ENCODE measurements at places on chromosomes 7 and 10.

GRCh38 chr10:95408983-95409873 lies 118.4 kb upstream of the PDLIM1 start:
- peak; percentile 4 for DNase-seq

- no peak for DNase-seq
Observed at GRCh38 chr10:123883673-123884320, 7.8 kb downstream of the CPXM2 start.

- DNase-seq, result no peak
Observed at GRCh38 chr10:97128516-97129154, 57.1 kb downstream of the SLIT1 start.

DNA sequence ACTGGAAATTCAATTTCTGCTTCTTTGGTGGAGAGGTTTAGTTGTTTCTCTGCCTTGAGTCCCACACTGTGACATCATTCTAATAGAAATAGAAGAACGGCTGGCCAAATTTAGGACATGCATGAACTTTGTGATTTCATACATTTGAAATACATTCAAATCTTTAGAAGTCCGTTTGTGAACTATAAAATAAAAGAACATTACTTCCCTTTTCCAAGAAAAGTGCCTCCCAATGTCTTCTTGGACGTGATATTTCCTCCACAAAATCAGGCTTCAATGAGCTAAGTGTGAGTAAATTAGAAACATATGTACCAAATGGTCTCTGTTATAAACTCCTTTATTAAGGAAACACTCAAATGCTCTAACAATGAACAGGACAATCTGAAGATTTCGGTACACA lies 314.5 kb upstream of the AKR1E2 start:
- DNase-seq, result peak; percentile 62

DNA sequence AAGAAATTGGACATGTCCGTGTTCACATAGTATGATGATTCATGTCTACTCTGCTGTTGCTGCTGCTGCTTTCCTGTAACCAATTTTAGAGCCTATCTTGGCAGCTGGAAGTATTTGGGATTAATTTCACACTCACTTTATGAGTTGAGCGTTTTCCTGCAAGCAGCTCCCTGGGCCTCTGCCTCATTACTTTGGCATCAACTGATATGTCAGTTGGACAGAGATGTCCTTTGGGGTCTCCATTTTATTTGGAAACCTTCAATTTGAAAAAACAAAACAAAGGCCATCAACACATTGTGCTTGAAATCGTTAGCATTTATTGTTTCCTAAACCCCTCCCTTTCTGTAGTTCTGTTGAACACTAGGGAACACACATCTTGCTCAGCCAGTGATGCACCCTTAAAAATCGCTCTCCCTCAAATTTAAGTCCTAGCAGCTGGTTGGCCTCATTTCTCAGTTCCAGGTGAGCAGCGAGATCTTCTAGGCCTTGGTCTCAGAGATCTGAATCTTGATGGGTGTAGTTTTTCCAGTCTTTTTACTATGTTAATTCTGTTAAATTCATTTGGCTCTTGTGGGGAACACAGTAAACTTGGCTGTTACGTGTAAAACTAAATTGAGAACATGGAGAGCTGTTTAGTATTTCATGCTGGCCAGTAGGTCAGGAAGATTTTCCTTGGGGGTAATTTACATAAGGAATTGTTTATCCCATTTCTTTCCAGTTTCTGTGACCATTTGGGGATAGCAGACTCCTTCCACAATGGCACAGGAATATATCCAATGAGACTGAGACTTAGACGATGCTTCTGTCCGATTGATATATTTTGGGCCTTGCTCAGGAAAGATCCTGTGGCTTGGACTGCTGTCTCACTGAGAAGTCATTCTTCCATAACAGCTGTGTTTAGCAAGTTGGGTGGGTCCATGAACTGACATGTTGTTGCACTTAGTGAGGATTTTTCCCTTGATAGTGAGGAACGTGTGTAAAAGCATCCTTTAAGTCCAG lies 371.6 kb downstream of the BBS9 start:
- peak; percentile 48 for DNase-seq

DNA sequence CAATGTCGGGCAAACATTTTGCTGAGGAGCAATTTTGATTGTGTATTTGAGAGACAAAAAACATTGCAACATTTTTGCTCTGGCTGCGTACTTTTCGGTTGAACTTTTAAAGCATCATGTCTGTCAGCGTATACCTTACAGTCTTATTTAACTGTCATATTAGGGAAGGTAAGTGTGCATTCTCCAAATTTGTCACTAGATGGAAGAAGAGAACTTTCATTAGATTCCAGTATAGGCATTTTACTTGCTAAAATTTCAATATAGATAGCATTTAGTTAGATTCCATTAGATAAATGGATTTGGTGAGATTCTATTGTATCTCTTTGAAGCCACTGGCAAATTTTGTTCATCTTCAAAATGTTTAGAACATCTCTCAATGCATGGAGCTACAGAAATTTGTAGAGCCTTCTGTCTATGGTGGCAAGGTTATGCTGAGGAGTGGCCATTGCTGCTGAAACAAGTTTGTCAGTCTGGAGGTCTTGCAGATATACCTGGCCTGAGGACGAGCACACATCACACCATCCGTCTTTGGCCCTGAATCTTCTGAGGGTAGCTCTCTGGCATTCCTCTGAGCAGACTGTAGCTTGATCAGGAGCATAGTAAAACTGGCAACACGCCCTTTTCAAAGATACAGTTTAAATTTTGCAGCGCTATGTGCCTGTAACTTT lies 437.5 kb upstream of the MBL2 start:
- peak; percentile 9 for DNase-seq

- DNase-seq, result no peak
Observed at GRCh38 chr7:30303312-30304039, 19.1 kb downstream of the ZNRF2 start.

DNA sequence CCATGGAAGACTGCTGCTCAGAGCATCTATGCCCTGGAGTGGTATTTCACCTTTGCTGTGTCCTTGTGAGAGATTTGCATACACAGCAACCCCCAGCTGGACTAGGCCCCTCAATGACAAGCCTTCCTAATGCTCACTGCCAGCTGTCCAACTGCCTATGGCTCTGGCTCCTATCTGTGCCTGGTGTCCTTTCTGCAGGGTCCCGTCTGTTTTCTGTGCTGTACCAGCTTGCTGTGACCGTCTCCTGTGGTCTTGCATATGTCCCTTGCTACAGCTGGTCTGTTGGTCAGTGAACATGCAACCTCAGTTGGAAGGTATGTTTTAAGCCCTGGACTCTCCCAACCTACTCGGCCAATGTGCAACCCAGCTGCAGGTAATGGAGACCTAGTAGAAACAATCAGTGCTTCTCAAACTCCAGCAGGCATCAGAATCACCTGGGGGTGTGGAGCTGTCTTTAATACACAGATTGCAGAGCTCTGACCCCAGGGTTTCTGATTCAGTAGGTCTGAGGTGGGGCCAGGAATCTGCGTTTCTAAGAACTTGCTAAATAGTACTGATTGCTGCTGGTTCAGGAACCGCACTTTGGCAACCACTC lies 306.4 kb upstream of the ZNF32 start:
- no peak for DNase-seq

GRCh38 chr7:118182593-118183427 lies 1.2 kb upstream of the LSM8 start:
- peak; percentile 41 for DNase-seq

DNA sequence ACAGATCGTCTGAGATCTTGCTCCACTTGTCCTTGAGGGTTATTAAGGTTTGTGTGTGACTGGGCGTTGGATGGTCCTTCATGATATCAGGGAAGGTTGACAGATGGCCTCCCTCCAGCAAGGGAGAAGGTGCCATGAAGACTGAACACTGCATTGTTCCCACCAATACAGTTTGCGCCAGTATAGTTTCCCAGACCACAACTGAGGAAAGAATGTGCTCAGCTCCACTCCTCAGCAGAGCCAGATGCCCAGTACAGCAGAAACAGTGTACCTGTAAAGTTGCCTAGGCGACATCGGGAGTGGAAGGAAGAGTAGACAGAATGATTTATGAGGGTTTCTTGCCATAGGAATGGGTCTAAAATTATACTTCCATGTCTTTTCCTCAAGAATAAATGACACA lies 137.5 kb downstream of the ST7 start:
- no peak for DNase-seq

GRCh38 chr10:112532189-112532588 lies 85.2 kb downstream of the VTI1A start:
- no peak for DNase-seq

GRCh38 chr10:29820890-29821461 lies 186.2 kb upstream of the SVIL start:
- DNase-seq, result peak; percentile 9

GRCh38 chr10:50516171-50516570 lies 107.6 kb downstream of the SGMS1 start:
- no peak for DNase-seq

- no peak for DNase-seq
Observed at GRCh38 chr10:95513008-95513589, 48.1 kb downstream of the SORBS1 start.

- DNase-seq, result peak; percentile 92
Observed at GRCh38 chr7:100556541-100556940, 17.2 kb downstream of the SAP25 start.

DNA sequence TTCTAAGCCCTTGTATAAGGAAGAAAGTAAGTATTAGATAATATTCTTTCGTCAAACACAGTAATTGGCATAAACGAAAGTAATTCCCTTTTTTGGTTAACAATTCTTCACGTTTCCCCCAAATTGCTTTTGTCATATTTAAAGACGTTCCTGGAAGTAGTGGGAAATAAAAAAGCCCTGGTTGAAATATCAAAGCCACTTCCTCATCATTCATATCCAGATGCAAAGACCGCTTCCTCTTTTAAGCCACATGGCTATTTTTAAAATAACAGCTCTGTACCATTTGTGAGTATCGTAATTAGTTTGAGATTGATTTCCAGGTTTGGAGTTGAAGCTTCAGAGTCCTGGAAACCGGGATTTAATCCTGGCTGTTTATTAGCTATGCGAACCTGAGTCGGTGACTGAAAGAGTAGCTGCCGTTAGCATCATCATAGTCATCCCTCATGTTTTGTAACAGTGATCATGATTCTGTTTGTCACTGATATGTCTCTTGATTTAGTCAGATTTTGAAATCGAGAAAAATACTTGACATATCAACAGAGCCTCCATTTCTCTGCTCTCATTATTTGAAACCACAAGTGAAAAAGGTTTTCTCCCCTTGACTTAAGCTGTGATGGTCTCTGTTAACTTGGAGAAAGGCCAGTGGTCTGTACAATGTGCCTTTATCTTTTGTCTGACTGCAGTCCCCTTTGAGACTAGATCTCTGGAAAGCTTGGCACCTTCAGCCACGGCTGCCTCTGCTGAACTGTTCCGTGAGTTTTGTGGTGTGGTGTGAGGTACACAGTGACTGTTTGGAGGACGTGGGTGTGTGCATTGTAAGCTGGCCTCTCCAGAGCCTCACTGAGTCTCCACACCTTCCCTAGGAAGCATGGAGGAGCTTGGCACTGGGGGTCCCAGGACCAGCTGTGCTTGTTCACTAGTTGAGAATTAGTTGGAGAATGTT lies 18.1 kb downstream of the OPTN start:
- DNase-seq, result no peak

- no peak for DNase-seq
Observed at GRCh38 chr7:116451957-116452729, 47.4 kb upstream of the CAV2 start.

GRCh38 chr10:43238462-43238861 lies 28.4 kb downstream of the RASGEF1A start:
- DNase-seq, result no peak

DNA sequence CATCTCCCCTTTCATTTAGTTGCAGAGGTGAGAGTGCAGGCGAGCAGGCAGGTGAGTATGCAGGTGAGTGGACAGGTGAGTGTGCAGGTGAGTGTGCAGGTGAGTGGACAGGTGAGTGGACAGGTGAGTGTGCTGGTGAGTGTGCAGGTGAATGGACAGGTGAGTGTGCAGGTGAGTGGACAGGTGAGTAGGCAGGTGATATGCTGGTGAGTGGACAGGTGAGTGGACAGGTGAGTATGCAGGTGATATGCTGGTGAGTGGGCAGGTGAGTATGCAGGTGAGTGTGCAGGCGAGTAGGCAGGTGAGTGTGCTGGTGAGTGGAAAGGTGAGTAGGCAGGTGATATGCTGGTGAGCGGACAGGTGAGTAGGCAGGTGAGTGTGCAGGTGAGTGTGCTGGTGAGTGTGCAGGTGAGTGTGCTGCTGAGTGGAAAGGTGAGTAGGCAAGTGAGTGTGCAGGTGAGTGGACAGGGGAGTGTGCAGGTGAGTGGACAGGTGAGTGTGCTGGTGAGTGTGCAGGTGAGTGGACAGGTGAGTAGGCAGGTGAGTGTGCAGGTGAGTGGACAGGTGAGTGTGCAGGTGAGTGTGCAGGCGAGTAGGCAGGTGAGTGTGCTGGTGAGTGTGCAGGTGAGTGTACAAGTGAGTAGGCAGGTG lies 165.6 kb downstream of the ADARB2 start:
- DNase-seq, result no peak

DNA sequence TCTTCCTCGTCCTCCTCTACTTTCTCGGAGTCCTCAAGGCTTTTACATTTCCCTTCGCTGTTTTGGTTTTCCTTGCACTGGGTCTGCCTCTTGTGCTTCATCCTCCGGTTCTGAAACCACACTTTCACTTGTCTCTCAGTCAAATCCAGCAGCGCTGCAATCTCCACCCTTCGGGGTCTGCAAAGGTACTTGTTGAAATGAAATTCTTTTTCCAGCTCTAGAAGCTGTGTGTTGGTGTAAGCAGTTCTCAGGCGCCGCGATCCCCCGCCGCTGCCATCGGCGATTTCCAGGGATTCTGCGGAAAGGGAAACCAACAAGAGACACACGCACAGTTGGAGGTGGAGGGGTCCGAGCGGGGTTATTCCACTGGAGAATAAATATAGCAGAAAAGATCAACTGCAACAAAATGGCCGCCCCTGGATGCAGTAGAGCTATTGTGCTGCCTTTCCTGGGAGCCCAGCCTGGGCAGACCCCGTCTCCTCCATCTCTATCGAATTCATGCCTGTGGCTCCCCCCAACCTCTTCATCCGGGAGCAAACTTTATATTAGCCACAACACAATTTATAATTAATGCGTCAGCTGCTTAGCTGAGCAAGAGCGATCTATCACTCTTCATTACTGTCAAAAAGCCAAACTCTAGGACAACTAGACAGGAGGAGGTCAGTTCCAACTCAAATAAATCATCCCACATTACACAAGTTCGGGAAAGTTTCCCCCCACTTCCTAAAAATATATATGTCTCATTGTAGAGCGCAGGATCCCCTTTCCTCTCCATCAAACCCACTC lies 1.1 kb downstream of the HOXA2 start:
- no peak for DNase-seq

DNA sequence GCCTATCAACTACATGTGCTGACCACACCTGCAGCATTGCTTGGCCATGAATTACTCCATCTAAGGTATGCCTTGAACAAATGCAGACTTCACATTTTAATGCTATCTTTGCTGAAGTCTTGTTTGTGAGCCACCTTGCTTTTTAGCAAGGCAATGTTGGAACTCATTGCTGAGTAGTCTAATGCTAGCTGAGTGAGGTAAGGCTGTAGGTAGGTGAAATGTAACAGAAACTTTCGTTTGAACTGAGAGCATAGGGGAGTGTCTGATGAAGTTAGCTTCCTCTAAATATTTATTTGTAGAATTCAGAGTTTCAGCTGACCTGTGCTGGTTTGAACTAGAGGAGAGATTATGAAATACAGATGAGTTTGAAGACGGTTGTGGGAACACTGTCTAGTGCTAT lies 238.5 kb downstream of the SEMA3A start:
- no peak for DNase-seq

Measured in GM23248 (cell line).